ENCODE measurements at places on chromosomes 4 and X. TPM values are rescaled to one million over a fixed set of nuclear protein-coding genes. Genes with fewer than 3 reads are reported as not detected.

MAGED4 gene
- total RNA-seq, result 53.1 TPM

RBM47 gene
- total RNA-seq, result 3.2 TPM

GYPB gene
- not detected for total RNA-seq

CT45A5 gene
- total RNA-seq, result not detected

CXCL10 gene
- total RNA-seq, result not detected

PPP2R2C gene
- not detected for total RNA-seq

SGMS2 gene
- 141 TPM for total RNA-seq
